GOT3 (cell line): ENCODE measurements at places on chromosomes 11 and 22.

GRCh38 chr22:31583861-31584485, 78.0 kb downstream of the PISD start:
- no peak for DNase-seq

- DNase-seq: no peak
Observed at GRCh38 chr22:43277987-43278601, 65.1 kb downstream of the SCUBE1 start.

GRCh38 chr11:78212586-78213371, 24.1 kb downstream of the USP35 start:
- DNase-seq: no peak

DNA sequence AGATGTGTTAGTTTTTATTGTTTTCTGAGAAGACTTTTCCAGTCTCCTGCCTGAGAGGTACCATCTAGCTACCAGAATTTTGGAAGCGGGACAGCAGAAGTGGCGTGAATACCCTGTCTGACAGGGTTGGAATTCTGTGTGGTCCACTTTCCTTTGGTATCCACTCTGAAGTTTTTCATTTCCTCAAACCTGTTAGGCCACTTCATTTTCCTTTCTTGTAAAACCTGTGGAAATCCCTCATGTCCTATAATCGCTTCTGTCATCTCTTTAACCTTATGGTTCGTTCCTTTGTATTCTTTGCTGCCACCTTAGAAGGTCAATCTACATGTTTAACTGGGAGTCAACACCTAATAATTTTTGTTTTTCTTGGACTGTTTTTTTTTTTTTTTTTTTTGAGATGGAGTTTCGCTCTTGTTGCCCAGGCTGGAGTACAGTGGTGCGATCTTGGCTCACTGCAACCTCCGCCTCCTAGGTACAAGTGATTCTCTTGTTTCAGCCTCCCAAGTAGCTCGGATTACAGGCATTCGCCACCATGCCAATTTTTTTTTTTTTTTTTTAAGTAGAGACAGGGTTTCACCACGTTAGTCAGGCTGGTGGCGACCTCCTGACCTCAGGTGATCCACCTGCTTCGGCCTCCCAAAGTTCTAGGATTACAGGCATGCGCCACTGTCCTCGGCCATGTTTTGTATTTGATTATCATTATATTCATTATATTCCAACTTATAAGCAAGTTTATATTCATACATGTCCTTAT, 7.1 kb downstream of the SFI1 start:
- no peak for DNase-seq

- DNase-seq: no peak
Observed at GRCh38 chr22:17639247-17639741, 737 bp downstream of the BCL2L13 start.

- DNase-seq: no peak
Observed at GRCh38 chr11:27158456-27159334, 118.1 kb downstream of the BBOX1 start.

- DNase-seq: no peak
Observed at GRCh38 chr11:48116437-48117228, 100.0 kb upstream of the OR4B1 start.

GRCh38 chr11:44840521-44841251, 110.0 kb downstream of the TP53I11 start:
- no peak for DNase-seq

- no peak for DNase-seq
Observed at GRCh38 chr11:114152785-114153184, 93.3 kb downstream of the ZBTB16 start.

DNA sequence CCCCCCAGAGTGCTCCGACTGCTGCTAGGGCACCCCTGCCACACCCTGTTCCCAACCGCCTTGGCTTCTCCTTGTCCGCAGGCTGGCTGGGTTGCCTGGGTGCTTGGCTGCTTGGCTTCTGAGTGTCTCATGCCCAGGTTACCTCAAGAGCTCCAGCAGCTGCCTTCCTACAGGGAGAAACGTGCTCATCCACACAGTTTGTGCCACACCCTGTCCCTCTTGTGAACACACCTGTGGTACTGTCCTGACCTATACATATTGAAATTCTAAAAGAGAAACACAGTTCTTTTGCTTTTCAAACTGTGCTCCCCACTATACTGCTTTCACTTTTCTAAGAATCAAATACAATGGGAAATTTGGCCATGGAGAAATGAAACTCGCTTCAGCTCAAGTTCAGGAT, 191.4 kb downstream of the DBX1 start:
- DNase-seq: no peak

DNA sequence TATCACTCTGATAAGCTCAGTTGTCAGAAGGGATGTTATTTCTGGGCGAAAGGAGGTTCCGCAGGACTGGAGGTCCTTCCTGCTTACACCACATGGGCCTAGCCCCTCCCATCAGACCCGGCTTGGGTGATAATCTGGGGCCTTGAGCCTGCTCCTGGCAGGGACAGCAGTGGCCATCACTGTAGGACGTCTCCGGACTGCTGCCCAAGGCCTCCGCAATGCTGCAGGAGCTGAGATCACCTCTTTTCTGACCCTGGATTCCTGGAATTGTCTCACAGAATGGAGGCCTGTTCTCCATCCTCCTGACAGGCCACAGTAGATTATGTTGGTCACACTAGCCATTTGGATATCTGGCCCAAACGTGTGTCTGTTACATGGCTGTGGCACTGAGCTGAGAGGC, 9.2 kb upstream of the BIK start:
- no peak for DNase-seq

DNA sequence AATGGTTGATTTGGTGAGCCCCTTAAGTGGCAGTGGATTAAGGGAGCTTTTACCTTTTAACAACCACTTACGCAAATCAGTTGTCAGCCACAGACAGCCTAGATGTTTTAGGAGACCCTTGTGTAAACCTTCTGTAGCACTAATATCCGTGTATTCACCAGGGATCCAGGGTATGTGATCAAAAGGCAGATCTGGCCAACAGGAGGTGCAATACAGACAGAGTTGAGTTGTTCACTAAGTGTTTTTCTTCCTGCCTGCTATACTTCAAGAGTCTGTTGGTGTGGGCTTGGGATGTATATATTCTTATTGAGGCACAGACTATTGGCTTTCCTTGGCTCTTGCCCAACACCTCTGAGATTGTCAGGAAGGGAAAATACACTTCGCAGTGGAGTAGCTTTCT, 175.1 kb downstream of the FAT3 start:
- no peak for DNase-seq

GRCh38 chr22:27545085-27545484, 256.5 kb downstream of the MN1 start:
- no peak for DNase-seq

DNA sequence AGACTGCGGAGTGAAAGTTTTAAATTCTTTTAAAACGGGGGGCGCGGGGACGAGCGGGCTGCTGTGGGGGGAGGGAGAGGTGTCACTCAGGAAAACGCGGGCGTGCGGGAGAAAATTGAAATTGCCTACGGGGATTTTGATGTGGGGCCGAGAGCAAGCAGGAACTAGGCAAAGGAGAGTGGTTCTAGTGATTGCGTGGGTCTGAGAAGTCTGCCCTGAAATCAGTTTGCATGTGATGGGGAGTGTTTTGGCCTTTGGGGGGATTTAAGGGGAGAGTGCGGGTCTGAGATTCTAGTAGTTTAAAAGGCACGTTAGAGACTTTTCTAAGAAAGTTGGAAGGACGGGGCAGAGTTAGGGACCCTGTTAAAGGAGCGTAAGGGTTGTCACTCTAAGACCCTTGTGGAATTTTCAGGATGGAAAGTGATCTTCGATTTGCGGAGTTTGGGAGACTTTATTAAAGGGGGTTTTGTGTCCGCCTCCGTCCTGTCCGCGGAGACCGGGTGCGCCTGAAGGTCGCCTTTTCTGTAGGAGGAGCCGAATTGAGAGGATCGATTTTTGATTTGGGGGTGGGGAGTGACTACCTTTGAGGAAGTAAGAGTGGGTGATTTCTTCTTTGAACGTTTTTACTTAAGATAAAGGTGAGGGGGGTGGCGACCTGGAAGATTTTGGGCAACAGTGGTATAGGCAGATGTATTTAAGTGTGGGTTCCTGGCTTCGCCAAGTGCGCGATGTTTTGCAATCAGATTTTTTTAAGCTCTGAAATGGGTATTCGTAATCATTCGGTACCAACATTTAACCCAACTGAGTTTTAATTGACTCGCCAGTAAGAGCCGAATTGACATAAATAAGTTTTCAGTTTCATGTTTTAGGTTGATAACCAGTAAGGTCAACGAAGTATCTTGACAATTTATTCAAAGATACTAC, 1.1 kb downstream of the EED start:
- DNase-seq: no peak

- no peak for DNase-seq
Observed at GRCh38 chr11:20015529-20016427, 144.5 kb downstream of the DBX1 start.

- no peak for DNase-seq
Observed at GRCh38 chr11:134331354-134332188, at the start of gene GLB1L2. TSS of gene GLB1L2 (plus strand) at chr11:134331988. CDS start at chr11:134332062, 74 bp downstream.

- DNase-seq: no peak
Observed at GRCh38 chr11:63761188-63761587, 7.4 kb downstream of the ZFTA start.

GRCh38 chr11:45724153-45724552, 58.7 kb upstream of the CHST1 start:
- no peak for DNase-seq

DNA sequence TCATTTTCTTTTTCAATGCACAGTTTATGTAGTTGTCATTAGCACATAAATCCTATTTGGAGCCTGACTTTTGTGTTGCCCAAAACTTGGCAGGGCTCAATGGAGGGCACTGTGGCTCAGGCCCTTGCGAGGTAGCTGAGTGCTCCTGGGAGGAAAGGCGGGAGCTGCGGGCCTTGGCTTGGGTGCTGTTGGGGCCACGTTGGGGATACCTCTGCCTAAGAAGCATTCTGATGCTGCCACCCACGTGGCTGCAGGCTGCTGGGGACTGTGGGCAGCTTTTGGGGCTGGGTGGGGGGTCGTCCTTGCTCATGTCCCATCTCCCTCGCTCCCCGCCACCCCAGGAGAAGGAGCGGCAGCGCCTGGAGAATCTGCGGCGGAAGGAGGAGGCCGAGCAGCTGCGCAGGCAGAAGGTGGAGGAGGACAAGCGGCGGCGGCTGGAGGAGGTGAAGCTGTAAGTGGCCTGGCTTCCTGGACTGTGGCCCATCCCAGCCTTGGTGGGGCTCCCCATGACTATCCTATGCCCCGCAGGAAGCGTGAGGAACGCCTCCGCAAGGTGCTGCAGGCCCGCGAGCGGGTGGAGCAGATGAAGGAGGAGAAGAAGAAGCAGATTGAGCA, 20.9 kb downstream of the INCENP start:
- DNase-seq: no peak

GRCh38 chr11:36362902-36363301, 66.8 kb downstream of the PRR5L start:
- no peak for DNase-seq

DNA sequence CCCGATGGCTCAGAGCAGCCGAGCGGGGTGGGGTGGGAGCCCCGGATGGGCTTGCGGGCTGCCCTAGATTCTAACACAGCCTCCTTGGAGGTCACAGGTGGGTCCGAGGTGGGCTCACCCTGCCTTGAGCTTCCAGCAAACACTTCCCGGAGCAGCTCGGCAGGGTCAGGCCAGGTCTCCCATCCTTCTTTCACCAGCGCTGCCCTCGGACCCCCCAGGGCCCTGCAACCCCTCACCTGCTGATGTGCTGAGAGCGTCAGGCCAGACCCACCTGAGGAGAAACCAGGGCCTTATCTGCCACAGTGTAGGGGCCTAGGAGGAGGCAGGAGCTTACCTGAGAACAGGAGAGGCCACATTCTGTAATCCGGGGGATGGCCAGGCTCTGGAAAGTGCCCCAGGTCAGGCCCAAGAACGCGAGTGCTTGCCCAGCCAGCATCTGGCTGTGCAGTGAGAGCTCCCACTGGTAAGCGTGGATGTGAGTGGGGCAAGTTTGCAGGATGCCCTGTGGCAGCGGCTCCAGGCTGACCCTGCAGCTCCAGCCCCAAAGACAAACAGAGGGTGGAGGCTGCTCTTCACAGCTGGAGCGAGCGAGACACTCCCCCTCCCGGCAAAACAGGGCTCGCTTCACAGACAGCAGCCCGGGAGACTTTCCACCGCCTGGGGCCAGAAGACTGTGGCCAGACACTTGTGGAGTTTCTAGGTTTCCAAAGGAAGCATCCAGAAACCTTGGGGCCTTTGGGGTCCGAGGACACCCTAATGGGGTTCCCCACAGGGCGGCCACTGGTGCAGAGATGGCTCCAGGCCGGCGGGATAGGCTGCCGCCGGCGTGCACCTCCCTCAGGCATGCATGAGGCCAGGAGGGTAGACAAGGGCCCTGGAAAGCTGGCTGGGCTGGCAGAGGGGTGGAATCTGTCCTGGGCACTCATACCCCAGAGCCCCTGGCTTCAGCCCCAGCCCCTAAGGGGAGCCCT, at the start of gene IL17REL:
Gene IL17REL, minus strand, starts transcription at position 555 of the 971 bp plus-strand sequence. Its CDS starts 119 bp downstream, at position 436.
- no peak for DNase-seq

GRCh38 chr11:57407941-57408475, 17.6 kb upstream of the PRG2 start:
- no peak for DNase-seq

DNA sequence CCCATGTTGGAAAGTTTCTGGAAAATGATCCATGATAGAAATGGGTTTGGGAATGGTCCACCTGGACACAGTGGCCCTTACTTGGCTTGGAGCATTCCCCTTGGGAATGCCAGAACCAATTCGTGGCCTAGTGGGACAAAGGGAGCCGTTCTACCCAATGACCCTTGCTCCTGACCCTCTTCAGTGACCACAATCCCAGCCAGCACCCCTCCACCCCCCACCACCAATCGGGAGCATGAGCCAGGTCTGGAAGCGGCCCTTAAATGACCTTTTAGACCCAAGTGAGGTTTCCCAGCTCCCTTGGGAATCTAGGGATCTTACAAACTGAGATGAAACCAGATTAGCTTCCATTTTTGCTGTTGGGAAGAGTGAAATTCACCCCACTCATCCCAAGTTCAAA, 51.3 kb upstream of the CDON start:
- DNase-seq: no peak

- DNase-seq: no peak
Observed at GRCh38 chr22:49213731-49214352, 613.8 kb downstream of the BRD1 start.

DNA sequence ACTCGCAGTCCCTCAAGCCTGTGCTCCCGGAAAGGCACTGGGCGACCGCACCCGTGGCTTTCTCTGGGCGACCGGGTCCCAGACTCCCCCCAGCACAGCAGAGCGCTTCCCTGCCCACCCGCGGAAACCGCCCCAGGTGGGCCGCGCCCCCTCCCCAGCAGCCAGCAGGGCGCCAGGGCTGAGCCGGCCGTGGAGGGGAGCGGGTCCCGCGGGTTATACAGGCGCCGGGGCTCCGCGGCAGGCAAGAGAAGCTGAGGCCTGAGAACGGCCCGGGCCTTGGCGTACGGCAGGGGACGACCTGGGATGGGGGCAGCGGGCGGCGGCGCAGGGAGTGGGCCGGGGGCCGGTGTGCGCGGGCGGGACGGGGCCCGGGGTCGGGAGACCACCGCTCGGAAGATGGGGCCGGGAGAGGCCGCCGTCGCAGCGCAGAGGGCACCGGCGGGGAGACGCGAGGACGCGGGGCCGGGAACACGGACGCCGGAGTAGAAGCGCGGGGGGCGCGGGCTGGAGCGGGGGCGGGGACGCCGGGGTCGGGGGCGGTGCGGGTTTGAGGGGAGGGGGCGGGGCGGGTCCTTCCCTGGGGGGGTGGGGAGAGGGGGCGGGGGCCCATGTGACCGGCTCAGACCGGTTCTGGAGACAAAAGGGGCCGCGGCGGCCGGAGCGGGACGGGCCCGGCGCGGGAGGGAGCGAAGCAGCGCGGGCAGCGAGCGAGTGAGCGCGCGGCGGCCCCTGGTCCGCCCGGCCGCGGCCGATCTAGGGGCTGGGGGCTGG, at the start of gene MDK:
Gene MDK, plus strand, starts transcription at position 622 of the 771 bp plus-strand sequence. CDS start 389 bp downstream, outside the sequence.
- DNase-seq: no peak
